ENCODE measurements at places on chromosomes 11 and 22. TPM values are rescaled to one million over a fixed set of nuclear protein-coding genes. Genes with fewer than 3 reads are reported as not detected.

The ART5 gene
- total RNA-seq: 0.18 TPM

The RAG2 gene
- total RNA-seq: not detected

The MMP11 gene
- 0.21 TPM for total RNA-seq

The COMMD9 gene
- total RNA-seq: 38.4 TPM

The GRAMD4 gene
- total RNA-seq: 22.2 TPM

The RANBP1 gene
- 288 TPM for total RNA-seq

The KRTAP5-9 gene
- total RNA-seq: not detected

The MRGPRX4 gene
- total RNA-seq: not detected

The PRDX5 gene
- total RNA-seq: 477 TPM

The SPINDOC gene
- 49.4 TPM for total RNA-seq

The KLHDC7B gene
- 0.02 TPM for total RNA-seq

The TRIM34 gene
- total RNA-seq: 2.6 TPM

The C11orf65 gene
- 0.19 TPM for total RNA-seq

The NAALADL1 gene
- not detected for total RNA-seq

The MIAT gene
- total RNA-seq: 0.22 TPM

The WBP2NL gene
- total RNA-seq: 0.06 TPM

The YPEL1 gene
- 0.10 TPM for total RNA-seq

The HOATZ gene
- not detected for total RNA-seq

The RIMBP3C gene
- not detected for total RNA-seq

The KDM4D gene
- total RNA-seq: 0.13 TPM

The FANCF gene
- 7.3 TPM for total RNA-seq

The FDX1 gene
- 15.0 TPM for total RNA-seq

The CDC45 gene
- 23.6 TPM for total RNA-seq

The PNPLA3 gene
- 0.65 TPM for total RNA-seq

The PRR33 gene
- total RNA-seq: not detected

The CBLIF gene
- total RNA-seq: not detected

All from A549 treated with AZD2906 at 1 μM for 4 hours (cell line).